ENCODE measurements at places on chromosomes 6 and 20.

DNA sequence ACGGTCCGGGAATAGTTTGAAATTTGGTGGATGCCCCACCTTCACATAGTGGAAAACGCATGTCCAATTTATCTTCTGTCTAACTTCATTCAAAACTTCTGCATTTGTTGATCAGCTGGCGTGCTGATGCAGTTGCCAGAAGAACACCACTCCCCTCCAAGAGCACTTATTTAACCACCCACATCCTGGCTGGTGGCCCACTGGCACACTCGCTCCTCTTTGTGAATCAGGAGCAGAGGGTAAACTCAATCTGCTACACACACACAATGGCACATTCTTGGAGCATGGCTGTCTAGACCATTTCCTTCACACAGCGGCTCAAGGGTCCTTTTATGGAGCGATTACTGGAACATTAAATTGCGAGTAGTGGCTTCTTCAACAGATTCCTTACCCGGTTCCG lies 55.1 kb upstream of the CEP162 start:
- no peak for DNase-seq

- no peak for DNase-seq
Measured at GRCh38 chr20:61608275-61609085, 356.4 kb downstream of the CDH4 start.

DNA sequence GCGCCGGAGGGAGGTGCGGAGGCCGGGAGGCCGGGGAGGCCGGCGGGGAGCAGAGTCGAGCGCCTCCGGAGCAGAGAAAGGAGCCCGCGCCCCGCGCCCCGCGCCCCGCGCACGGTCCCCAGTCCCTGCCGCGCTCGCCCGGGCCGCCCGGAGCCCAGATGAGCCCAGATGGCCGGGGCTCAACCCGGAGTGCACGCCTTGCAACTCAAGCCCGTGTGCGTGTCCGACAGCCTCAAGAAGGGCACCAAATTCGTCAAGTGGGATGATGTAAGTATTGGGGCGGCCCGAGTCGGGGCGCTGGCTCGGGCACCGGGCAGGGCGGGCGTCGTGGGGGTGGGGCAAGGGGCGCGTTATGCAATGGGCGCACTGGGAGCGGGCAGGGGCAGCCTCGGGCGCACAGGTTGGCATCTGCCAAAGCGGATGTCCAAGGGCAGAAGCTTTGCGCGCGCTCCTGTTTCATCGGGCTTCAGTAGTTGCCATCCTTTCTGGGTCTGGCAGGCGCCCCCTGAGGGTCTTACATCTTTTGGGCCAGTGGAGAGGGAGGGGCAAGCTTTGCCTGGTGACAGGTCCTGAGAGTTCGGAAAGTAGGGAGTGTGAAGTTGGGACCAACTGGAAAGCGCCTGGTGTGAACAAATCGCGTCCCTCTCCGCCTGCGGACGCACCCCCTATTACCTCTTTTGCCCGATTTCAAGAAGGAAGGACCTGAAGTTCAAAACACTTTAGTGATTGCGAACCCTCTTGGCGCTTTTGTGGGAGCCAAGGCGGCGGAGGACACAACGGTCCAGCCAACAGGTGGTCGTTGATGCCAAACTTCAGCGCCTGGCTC lies 631 bp downstream of the PLCB1 start:
- no peak for DNase-seq

DNA sequence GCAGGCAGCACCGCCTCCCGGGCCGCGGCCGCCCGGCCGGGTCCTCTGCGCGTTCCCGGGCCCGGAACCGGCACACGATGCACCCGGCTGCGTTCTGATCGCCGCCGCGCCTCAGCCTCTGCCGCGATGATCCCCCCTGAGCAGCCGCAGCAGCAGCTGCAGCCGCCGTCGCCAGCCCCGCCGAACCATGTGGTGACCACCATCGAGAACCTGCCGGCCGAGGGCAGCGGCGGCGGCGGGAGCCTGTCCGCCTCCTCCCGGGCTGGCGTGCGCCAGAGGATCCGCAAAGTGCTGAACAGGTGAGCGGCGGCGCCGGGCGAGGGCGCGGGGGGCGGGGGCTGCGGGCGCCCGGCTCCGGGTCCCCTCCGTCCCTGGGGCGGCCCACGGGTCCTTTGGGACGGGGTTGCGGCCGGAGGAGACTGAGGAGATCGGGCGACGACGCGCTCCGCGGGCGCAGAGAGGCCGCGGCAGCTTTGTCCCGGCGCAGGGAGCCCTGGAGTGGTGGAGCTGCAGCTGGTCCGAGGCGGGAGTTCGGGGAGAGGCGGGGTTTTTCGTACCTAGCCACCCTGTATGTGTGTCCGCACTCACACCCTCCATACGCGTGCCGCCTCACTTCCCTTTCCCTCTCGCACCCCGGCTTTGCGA lies 659 bp downstream of the SLC35F1 start:
- no peak for DNase-seq

DNA sequence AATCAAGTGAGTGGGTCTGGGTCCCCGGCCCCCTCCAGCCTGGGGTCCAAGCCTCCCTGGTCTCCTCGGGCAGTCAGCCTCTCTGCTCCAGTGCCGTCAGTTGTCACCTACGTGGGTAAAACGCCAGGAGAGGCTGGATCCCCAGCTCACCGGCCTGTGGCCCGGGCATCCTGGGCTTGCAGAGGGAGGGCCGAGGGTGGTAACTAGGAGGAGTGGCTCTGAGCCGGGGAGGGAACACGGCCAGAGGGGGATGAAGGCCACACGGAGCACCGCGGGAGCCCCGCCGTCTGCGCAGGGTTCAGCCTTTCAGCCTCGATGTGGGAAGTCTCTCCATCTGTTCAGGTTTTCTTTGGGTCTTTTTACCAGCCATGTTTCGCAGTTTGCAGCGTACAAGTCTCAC lies 29.5 kb upstream of the BHLHE23 start:
- no peak for DNase-seq

- no peak for DNase-seq
Measured at GRCh38 chr6:113662093-113662665, 195.0 kb upstream of the MARCKS start.

- no peak for DNase-seq
Measured at GRCh38 chr6:152310371-152310954, 326.7 kb downstream of the SYNE1 start.

- DNase-seq: no peak
Measured at GRCh38 chr6:107727096-107727757, 96.9 kb downstream of the SCML4 start.

DNA sequence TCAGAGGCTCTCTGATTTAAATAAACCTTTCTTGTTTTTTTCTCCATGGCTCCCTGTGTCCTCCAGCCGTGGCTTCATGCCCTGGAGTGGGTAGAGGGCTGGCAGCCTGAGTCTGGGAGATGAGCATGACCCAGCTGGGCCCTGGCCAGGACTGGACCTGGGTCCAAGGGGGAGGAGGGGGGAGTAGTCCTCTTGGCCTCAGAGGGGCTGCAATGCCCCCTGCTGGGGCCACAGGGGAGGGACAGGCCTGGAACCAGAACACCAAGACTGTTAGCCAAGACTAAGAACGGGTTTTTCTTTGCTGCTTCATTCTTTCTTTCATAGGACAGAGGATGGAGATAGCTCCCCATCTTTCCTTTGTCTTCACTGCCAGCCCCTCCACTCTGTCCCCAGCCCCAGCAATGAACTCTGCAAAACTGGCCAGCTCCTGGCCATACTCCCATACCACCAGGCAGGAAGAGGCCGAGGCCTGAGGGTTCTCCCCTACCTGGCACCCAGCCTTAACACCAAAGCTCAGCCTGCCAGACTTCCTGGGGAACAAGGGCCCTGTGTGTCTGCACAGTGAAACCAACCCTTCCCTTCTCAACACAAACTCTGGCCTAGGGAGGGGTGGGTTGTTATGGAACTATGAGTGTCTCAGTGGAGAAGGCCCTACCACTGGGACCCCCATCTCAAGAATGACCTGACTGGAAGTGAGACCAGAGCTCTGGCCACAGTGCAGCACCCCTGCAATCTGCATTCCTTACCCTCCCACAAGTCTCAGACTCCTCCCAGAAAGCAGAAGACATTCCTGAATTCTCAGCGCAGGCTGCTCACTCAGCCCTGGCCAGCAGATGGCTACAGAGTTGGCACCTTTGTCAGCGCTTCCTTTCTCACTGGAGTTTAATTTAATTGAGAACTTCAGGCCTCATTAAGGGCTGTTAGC lies 11.0 kb downstream of the SLC29A1 start:
- DNase-seq: no peak

GRCh38 chr6:1856381-1856780 lies 246.7 kb downstream of the FOXC1 start:
- peak; percentile 82 for DNase-seq

DNA sequence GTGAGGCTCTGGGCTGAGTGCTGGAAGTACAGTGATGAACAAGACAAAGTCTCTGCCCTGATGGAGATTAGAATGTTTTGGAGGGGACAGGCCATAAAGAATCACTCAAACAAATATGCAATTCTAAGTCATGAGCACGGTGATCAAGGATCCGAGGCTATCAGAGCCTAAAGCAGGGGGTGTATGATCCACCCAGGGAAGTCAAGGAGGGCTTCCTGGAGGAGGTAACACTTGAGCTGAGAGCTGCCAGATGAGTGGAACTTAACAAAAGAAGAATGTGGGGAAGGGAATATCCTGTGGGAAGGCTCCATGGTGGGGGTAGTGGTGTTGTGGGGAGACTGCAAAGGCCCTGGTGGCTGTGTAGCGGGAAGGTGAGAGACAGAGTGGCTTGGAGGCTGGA lies 12.2 kb downstream of the BPIFB4 start:
- DNase-seq: no peak

- no peak for DNase-seq
Measured at GRCh38 chr6:158707120-158707820, 57.4 kb downstream of the SYTL3 start.

GRCh38 chr6:9796827-9797226 lies 618.0 kb downstream of the TFAP2A start:
- DNase-seq: no peak

DNA sequence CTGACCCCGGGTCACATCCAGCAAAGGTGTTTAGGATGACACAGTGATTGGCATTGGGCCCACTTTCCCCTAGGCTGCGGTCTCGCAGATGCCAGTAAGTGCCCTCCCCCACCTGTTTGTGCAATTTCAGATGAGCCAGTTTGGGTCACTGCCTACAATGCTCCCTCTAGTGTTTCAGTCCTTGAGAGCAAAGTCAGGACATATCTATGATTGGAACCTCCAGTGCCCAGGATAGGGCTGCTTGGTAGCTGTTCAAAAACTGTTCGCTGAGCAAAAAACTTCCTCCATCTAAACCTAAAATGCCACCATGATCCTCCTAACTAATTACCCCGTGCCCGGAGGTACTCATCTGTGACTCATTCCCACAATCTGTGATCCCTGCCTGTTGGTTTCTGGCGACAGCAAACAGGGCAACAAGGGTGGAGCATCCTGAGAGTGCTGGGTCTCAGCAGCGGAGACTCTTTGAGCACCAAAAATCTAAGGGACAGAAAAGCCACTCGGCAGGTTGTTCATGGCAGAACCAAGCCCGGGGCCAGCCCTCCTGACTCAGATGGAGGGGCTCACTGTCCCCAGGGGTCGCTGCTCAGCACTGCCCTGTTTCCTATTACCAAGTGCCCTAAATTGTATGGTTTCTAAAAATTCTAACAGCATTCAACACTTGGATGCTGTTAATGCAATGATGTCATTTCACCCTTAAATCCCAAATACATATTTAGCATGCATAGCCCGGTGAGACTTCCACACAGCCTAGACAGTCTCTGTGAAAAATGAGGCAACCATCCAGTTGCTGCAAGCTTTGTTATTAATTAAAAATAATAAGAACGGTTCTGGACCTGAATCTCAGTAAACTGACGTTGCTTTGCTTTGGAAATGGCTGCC lies 5.0 kb downstream of the VSX1 start:
- DNase-seq: peak; percentile 69

GRCh38 chr6:132715881-132716637 lies 2.2 kb upstream of the VNN1 start:
- DNase-seq: no peak

- no peak for DNase-seq
Measured at GRCh38 chr6:53896196-53896595, 101.4 kb downstream of the LRRC1 start.

DNA sequence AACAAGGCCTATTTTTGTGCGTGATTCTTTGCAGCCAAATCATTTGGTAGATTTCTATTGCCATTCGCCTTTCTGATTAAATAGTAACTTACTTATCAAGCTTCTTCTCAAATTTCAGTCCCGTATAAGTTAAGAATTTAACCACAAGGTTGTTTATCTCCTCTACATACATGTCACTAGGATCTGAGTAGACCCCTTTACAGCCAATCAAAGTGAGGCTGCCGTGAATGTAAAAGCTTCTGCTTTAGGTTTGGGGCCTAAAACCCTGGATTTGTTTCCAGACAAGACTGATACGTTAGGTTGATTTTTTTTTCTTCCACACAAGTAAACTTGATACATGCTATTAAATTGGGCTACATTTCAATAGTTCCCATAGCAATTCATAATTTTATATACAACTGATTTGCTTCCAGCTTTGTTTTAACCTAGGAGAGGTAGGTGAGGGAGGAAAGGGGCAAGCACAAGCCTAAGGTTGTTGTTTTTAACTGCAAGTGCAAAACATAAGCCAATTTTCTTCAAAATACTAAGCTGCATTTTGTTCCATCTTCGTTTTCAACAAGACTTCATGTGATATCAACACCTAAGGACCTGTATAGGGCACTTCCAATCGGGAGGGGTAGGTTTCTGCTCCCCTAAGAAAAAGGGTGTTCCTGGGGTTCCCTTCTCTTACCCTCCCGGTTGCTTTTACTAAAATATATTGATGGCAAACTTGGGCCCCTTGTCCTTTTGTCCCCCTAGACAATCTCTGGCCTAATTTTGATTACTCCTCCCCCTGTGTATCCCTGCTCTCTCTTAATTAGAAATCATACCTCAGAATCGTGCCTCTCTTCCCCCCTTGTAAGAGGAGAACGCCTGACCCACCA lies 1.7 kb downstream of the RANBP9 start:
- DNase-seq: no peak

DNA sequence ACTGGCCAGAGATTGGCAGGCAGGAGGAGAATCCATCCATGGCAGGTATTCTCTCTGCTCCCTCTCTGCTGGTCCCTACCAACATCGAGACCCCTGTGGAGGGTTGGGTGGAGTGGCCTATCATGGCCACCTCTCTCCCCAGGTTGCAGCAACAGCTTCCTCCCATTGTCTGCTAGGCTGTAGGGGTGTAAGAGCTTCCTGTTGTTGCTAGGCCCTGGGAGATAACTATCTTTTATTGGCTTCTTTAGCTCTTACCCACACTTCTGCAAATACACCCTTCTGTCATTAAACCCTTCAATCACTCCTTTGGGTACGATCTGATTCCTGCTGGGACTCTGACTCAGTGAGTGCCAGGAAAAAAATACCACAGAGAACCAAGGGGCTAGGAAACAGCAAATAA lies 66.6 kb upstream of the FAM184A start:
- DNase-seq: no peak

GRCh38 chr20:3716195-3716834 lies 3.9 kb upstream of the SIGLEC1 start:
- peak; percentile 13 for DNase-seq

GRCh38 chr6:133132466-133132971 lies 108.6 kb upstream of the EYA4 start:
- DNase-seq: no peak

All from DMS153 (cell line).